ENCODE measurements at places on chromosomes 5 and 9.
A peak's percentile ranks its signal among the peaks of the same experiment; 100 is the strongest.

DNA sequence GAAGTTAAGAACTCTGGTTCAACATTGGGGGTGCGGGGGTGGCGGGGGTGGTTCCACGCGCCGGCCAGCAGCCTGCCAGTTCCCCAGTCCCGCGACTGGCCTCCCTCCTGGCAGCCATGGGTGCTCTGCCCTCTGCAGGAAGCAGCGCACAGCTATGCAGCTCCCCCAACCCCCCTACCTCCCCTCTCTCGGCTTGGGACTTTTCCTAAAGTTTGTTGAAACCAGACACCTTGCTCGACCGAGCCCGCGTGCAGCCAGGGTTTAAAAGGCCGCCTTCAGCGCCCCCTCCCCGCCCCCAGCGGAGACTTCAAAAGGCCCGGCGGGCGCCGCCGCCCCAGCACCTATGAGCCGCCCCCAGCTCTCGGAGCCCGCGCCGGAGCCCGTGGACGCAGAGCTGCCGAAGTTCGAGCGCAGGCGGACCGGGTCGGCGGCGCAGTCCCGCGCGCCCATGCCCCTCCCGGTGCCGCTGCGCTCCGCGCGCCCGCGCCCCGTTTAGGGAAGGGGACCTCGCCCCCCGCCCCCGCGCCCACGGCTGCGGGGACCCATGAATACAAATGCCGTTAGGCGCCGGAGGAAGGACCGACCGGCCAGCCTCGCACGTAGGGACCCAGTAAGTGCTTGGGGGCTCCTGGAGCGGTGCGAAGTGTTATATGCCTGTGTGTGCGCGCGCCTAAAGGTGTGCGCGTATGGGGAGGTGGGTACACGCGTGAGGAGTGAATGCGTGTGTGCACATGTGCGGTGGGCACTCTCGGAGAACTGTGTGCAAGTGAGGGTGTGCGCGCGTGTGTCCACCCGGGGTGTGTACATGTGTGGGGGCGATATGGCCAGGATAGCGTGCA is 1.4 kb upstream of the COL27A1 start:
- peak; percentile 56 for DNase-seq

- no peak for DNase-seq
Measured at GRCh38 chr9:113523421-113524141, 60.1 kb downstream of the RGS3 start.

- no peak for DNase-seq
Measured at GRCh38 chr9:129093602-129094386, 12.9 kb downstream of the DOLPP1 start.

DNA sequence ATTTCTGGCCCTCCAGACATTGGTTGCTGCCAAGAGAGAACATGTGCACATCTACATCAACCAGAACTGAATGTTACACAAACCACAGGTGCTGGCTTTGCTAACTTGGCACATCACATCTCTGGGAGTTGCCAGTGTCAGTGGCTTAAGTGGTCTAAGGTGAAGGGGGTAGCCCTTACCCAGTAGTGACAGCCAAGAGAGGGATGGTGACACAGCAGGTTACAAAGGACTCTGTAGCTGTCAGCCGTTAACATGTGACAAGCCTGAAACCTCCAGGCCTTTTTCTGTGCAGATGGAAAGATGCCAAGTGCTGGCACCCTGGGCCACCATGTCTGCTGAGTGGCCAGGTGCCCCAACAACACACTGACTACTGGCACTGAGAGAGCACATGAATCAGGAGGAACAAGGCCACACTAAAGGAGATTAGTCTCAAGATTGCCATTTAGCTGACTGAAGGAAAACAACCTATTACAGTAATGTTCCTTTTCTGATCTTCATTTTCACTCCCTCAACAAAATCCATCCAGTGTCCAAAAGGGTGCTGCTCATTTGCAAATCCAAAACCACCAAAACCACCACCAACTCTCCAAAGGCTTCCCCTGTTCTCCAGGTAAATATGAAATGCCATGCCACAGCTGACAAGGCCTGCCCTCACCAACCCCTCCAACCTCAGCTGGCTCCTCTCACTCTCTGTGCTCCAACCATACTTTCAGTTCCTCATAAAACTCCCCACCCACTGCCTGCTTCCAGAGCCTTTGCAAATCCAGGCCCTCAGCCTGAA is 20.2 kb downstream of the SIL1 start:
- DNase-seq, result no peak

DNA sequence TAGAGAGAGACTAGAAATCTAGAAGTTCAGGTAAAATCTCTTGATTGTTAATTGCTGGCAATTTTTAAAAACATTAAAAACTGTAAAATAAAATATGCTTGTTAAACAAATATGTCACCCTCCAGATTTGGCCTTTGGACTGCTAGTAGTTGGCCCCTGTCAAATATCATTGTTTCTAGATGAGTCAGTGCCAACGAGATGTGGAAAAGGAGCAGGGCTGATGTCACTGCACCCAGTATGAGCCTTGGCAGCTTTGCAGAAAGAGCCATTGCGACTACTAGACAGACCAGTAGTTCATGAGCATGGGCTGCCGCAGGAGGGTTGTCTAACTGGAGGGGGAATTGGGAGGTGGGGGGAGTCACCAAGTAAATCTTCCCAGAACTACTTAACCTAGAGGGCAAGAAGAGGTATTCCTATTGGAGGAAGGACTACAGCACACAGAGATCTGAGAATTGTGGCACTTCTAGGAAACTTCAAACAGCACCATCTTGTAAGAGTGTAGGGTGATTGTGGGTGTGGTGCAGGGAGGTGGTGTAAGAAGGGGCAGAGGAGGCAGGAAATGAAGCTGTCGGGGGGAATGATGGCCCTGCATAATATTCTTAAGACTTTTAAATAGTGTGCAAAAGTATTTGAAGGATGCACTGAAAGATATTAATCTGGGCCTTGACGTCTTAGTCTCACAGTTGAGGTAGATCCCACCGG is 7.1 kb upstream of the DOCK2 start:
- peak; percentile 72 for DNase-seq

GRCh38 chr5:113177225-113177624 is 200.6 kb downstream of the DCP2 start:
- DNase-seq, result no peak

DNA sequence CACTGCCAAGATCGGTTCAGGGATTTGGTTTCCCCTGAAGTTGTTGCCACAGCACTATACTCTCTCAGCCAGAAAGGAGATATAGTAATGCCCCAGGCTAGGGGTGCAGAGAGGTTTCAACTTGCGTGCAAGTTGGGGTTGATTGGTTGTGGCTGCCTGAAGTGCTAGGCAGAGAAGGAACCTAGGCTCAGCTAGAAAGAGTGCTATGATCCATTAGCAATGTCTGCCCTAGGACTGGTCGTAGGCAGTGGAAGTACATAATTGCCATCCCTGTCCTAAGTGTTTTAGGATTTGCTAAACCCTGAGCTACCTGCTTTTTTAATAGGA is 136.6 kb upstream of the SMIM23 start:
- no peak for DNase-seq

DNA sequence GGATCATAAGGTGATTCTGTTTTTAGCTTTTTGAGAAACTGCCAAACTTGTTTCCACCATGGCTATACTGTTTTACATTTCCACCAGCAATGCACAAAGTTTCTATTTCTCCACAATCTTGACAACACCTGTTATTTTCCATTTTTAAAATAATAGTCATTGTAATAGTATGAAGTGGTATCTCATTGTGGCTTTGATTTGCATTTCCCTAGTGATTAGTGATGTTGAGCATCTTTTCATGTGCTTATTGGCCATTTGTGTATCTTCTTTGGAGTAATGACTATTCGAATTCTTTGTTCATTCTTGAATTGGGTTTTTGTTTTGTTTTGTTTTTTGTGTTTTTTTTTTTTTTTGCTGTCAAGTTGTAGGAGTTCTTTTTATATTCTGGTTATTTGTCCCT is 4.9 kb downstream of the GARNL3 start:
- DNase-seq, result no peak

- DNase-seq, result no peak
Measured at GRCh38 chr5:5242056-5242455, 101.9 kb downstream of the ADAMTS16 start.

DNA sequence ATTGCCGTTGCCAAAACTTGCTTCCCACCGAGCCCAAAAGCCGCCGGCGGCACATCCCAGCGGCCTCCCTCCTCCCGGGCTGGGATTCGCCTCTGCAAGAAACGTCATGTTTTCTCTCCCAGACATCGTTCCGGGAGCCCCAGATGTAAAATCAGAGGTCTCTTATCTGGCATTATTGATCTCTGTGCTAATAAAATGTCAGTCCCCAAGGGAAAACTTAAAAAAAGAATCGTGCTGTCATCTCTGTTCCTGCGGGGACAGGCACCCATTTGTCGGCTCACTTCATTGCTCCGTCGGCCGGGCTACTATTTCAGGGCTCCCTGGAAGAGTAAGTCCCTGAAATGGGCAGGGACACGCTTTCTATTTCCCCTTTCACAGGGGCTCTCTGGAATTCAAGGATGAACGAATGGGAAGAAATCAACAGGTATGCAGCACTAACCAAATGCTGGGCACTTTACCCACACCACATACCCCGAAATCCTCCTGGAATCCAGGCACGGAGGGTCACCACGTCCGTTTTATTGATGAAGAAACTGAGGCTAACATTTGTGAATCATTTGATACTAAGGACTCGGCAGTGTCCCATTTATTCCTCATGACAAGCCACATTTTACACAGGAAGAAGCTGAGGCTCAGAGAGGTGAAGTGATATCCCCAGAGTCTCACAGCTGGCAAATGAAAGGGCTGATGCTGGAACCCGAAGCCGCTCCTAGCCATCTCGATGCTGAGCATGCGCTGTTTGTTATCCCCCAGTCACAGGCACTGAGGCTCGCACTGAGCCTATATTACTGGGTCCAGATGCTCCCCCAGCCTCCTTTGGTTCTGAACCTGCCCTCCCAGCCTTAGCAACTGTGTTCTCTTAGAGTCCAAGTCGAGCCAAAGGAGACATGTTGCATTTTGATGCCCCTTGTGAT is 35.7 kb upstream of the MSX2 start:
- no peak for DNase-seq

GRCh38 chr5:111699324-111699723 is 57.7 kb downstream of the NREP start:
- no peak for DNase-seq

DNA sequence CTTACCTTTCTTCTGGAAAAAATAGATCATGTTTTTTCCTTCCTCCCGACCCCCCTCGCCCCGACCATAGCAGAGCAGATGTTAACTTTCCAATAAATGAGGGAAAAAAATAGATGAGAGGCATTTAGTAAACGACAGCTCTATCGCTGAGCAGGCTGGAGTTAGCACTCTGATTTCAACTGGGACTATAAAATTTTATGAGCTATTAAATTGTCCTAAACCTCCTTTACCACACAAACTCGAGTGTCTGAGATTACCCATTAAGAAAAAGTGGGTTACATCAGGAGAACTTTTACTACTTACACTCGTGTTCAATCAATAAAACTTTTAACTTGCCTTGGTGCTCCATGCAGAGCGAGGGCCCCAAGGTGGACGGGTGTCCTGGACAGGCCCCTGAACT is 59.8 kb upstream of the RNU6ATAC start:
- no peak for DNase-seq

DNA sequence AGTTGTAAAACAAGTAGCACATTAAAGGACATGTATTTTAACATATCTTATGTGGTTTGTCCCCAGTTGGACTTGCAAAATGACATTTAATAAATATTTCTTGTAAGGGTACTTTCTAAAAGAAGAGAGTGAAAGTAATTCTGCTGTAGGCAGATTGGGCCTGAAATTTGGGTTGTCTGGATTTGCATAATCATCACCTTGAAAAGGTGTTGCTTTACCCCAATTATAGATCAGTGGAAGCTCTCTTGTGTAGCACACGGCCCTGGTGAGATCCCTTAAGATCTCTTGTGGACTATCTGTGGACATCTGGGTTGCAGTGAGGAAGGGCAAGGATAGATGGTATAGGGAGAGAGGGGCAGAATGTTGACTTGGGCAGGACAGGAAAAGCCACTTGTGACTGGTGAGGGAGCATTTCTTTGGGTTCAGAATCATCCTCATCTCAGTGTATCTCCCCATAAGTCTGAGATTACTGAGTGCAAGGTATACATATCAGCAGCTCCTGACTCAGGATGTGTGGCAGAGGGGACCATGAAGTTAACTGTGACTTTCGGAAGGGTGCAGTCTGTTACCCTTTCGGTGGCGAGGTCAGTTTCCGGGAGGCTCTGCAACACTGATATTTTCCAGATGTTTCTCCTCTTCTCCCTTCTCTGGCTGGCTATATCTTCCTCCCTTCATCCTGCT is 2.0 kb upstream of the TNFAIP8 start:
- no peak for DNase-seq

DNA sequence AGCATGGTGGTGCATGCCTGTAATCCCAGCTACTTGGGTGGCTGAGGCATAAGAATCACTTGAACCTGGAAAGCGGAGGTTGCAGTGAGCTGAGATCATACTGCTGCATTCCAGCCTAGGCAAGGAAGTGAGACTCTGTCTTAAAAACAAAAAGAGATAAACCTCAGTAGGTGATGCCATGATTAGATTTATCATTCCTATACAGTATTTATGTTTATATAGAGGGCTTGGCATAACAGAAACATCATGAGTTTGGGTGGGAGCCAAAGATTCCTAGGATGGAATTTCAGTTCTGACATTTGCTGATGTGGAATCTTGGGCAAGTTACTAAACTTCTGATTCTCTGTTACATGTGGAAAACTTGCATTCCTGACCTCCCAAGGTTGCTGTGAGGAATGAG is 22.3 kb downstream of the RFK start:
- no peak for DNase-seq

DNA sequence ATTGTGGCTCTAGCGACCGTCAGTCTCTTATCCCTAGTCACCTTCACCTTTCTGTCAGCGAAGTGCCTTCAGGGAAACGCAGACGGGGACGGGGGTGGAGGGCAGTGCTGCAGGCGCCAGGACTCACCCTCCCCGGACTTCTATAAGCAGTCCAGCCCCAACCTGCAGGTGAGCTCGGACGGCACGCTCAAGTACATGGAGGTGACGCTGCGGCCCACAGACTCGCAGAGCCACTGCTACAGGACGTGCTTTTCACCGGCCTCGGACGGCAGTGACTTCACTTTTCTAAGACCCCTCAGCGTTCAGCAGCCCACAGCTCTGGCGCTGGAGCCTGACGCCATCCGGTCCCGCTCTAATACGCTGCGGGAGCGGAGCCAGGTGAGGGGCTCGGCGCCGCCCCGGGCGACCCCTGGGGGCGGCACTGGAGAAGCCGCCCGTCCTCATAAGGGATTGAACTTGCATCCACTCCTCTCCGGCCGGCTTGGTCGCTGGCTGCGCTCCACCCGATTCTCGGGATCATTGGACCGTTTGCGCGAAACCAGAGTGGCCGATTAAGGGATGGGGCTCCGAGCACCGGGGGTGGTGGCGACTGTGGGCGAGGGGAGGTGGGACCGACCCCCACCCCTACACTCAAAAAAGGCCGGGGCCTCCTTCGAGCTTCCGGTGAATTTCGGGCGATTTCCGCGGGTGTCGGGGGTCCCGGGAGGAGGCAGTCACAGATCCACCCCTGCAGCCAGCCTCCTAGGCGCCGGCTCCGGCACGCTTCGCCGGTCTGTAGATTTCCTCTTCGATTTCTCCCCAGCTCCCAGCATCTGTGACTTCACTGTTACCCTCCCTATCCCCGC is 2.7 kb downstream of the PCDHGC5 start:
- no peak for DNase-seq

- DNase-seq, result no peak
Measured at GRCh38 chr5:17978954-17979353, 344.7 kb downstream of the TAF11L14 start.

- DNase-seq, result no peak
Measured at GRCh38 chr5:84372066-84372695, 12.5 kb downstream of the EDIL3 start.

Data from urothelium cell line (cell line).